ENCODE measurements at places on chromosomes 13 and 19.
A peak's percentile ranks its signal among the peaks of the same experiment; 100 is the strongest.

DNA sequence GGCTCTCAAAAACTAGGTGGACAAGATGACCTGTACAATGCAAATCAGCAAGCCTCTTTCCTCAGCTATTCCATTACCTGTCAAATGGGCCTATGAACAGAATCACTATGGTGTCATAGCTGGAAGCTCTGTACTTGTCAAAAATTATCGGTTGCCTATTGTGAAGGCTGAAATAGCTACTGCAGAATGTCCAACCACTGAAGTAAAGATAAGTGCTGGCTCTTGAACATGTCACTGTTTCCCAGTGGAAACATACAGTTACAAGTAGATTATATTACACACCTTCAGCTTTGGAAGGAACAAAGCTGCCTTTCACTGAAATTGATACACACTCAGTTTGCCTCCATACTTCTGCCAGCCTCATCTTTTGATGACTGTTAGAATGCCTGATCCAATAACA lies 55.5 kb upstream of the PCDH9 start:
- peak; percentile 49 for DNase-seq

- no peak for DNase-seq
Measured at GRCh38 chr13:94263038-94263437, 216.4 kb downstream of the DCT start.

- DNase-seq, result no peak
Measured at GRCh38 chr13:110014719-110015118, 228.3 kb upstream of the IRS2 start.

- no peak for DNase-seq
Measured at GRCh38 chr19:40889366-40889765, 7.3 kb upstream of the CYP2A7 start.

DNA sequence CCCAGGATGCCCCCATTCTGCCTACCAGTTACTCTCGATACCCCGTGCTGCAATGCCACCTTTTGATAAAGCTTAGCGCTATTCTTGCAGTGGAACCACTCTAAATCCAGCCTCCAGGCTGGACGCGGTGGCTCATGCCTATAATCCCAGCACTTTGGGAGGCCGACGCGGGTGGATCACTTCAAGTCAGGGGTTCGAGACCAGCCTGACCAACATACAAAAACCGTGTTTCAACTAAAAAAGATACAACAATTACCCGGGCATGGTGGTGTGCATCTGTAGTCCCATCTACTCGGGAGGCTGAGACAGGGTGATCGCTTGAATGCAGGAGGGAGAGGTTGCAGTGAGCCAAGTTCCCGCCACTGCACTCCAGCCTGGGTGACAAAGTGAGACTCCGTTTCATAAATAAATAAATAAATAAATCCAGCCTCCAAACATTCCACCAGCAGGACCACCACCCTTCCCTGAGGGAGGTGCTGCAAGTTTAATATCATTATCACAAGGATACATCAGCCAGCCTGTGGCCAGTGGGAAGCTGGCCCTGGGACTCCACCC lies 27.7 kb downstream of the CYP2B6 start:
- DNase-seq, result no peak

DNA sequence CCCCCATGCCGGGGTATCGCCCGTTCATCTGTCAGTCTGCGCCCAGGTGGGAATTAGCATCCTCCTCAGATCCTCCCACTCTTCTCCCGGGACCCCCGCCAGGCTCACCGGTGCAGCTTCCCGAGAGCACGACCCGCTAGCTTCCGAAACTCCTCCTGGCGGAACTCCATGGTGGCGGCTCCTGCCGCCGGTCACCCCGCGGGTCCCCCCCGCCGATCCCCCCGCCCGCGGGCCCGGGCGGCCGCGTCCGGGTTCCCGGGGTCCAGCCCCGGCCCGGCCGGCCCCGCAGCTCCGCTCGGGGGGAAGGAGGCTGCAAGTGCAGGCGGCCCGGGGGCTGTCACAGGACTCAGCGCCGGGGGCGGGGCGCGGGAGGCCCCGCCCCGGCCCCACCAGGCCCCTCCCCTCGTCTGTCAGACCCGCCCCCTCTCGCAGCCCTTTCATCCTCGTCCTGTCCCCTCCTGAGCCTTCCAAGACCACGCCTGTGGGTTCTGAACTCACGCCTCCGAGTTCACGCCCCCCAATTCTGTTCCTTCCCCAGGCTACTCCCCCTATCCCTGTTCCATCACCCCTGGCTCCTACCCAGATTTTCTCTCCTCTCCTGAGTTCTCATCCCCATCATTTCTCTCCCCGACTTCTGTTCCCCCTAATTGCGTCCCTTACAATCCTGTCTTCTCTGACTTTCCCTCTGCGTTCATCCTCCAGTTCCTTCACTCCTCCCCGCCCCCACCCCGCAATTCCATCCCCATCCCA lies at the start of gene SLC17A7:
Gene SLC17A7, minus strand, starts transcription at position 318 of the 750 bp plus-strand sequence. Its CDS starts 148 bp downstream, at position 170.
- DNase-seq, result peak; percentile 84

GRCh38 chr13:91214031-91214430 lies 133.5 kb upstream of the MIR17HG start:
- DNase-seq, result no peak

- DNase-seq, result peak; percentile 79
Measured at GRCh38 chr19:40305403-40305802, 20.3 kb upstream of the AKT2 start.

- DNase-seq, result peak; percentile 75
Measured at GRCh38 chr19:3125900-3126524, 9.8 kb upstream of the GNA15 start.

- DNase-seq, result no peak
Measured at GRCh38 chr13:28532388-28533124, 37.6 kb upstream of the FLT1 start.

GRCh38 chr13:32825481-32825880 lies 190.7 kb upstream of the KL start:
- DNase-seq, result no peak

- DNase-seq, result no peak
Measured at GRCh38 chr13:99897076-99897440, 74.5 kb downstream of the ZIC5 start.

GRCh38 chr19:54275951-54276350 lies 5.0 kb downstream of the LILRB2 start:
- no peak for DNase-seq

- DNase-seq, result peak; percentile 71
Measured at GRCh38 chr19:44741841-44742329, 6.6 kb upstream of the BCL3 start.

DNA sequence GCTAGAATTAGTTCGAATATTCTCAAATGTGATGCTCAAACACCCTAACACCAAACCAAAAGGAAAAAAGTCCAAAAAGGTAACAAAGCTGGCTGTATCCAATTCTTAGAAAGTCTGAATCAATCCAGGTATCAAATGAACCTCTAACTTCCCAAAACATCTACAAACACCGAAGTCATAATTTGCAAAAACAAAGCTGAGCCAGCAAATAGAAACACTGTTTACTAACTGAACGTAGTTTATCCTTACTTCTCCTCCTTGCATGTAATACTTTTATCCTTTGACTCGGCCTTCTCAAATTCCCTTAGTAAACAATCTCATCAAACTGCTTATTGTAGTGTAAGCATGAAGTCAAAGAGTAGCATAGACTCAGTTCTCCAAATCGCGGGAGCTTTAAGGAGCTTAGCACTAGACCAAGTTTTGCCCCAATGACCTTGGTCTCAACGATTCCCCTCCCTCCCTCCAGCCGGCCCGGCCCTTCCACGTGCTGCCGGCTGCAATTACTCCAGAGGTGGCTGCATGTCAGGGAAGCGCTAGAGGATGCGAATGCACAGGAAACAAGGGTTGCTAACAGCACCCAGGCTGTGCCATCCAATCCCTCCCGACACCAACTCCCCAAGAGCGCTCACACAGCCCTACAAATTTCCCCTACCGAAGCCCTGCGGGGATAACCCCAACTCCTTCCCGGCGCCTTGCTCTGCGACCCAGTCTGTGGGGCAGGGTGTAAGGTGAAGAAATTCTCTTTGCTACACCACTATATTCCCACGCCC lies 693 bp downstream of the XPO4 start:
- DNase-seq, result peak; percentile 8

DNA sequence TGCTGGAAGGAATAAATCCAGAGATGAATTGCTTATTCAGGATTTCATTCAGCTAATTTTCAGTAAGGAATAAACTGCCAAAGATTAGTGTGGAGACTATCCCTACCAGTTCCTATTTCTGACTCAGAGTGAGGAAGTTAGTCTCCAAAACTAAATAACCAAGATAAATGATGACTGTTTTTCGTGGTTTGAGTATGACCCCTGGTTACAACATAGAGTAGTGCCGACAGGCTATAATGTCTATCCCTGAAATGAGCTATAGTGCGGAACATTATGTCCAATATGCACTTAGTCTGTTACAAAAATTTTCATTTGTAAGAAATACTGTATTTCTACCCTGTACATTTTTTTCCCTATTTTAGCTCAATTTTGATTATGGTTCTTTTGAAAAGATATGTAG lies 51.4 kb downstream of the NBEA start:
- DNase-seq, result no peak

DNA sequence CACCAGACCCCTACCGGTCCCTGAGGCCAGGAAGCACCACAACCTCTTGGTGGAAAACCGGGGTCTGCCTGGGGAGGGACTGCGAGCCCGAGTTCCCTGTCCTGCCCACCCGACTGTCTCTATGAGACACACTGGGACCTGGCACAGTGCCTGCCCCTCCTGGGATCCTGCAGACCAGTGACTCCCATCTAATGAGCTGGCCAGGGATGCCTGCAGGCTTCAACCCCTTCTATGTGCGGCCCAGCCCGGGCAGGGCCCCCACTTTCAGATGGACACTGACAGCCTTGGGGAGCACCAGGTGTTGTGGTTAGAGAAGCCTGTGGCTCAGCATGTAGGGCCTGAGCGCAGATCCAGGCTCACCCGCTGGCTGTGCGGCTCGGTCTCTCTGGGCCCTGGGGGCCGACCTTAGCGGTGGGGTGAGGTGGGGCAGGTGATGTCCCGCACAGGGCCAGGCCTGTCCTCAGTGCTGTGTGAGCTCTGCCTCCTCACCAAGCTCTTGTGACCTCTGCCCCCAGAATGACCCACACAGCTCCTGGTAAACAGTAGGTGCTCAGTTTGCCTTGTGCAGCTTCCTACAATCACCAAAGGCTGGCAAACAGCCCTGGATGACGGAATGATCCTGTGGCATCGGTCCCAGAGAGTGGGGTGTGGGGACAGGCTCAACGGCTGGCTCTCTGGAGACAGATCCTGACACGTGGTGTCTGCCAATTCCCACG lies 17.9 kb upstream of the CACTIN start:
- peak; percentile 19 for DNase-seq

GRCh38 chr13:48072304-48072703 lies 22.6 kb downstream of the MED4 start:
- DNase-seq, result peak; percentile 99

DNA sequence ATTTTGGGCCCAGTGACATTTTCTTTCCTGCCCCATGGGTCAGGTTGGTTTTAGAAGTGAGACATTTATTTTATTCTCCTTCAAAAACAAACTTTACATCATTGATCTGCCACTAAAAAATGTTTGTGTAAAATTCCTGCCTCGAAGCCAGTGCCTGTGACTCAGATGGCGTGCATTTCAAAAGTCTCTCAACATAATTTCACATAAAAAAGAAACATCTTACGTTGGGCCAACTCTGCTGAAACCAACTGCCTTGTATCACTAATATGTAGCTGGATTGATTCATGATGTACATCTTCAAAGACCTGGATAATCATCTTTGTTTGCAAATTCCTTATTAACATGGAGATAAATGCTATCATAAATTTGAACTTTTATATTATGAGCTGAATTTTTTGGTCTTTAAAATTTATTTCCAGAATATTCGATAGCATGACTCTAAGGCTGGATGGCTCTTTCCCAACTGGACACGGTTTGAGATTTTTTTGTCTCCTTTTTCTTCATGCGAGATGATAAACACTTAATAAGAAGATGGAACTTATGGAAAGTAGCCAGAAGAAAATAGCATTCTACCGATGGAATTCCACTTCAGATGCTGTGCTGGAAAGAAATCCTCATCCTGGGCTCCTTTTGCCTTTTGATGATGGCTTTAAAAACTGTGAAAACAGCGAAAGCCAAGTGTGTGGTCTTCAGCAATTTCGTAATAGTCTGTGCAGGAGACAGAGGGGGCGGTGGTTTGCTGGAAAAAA lies 420.5 kb downstream of the FGF9 start:
- no peak for DNase-seq

DNA sequence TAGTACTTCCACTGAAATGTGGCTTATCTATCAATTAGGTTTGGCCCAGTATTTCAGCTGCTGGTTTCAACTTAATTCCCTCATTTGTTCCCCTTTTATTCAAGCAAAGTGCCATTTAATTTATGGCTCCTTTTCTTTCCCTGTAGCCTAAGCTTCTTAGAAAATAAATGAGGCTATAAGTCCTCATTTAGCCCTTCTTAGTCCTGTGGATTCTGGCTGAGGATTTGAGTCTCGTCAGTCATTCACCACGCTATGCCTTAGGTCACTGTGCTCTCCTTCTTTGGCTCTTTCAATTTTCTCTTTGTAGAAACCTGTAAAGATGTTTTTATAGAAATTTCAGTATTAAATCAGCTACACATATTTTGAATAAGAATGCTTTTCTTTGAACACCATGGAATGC lies 579.1 kb downstream of the GPC6 start:
- DNase-seq, result no peak

DNA sequence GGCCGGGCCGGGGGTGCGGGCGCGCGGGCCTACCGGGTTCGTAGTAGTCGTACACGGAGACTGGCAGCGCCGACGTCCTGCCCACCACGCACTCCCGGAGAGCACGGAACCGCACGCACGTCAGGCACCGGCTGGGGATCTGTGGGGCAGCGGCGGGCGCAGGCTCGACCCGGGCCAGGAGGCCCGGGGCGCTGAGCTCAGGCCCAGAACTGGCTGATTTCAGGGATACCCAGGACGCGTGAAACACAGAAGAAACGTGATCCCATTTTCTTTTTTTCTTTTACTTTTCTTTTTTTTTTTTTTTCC lies 9.0 kb downstream of the F2RL3 start:
- no peak for DNase-seq

DNA sequence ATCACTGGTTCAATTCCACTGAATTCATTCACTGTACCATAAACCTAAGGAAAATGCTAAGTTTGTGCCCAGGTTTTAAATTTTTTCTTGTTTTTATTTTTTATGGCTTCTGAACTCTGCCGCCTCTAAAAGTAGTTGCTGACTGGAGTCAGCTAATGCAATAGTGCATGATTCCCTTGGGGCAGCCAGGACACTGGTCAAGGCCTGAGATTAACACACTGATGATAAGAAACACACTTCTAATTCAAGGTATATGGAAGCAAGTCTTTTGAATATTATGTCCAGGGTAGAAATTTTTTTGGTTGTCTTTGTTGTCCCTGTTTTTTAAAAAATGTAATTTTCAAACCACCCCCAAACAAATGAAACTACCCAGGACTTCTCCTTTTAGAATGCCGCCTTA lies 72.2 kb downstream of the CDADC1 start:
- DNase-seq, result no peak

GRCh38 chr19:47253467-47253881 lies 2.9 kb upstream of the CCDC9 start:
- no peak for DNase-seq

Measured in NCI-H2171 treated with DMSO at 0.1 percent for 48 hours (cell line).